Esophagus muscularis mucosa (tissue), 4 donors: ENCODE measurements at places on chromosomes 11 and 22. TPM values are rescaled to one million over a fixed set of nuclear protein-coding genes. Genes with fewer than 3 reads are reported as not detected.
A peak's percentile ranks its signal among the peaks of the same experiment; 100 is the strongest.

Gene MCM5
- total RNA-seq, result 16.4 TPM

Gene TRIM34
- total RNA-seq, result 3.0 TPM

GRCh38 chr22:37486224-37486845, at the start of gene MFNG:
MFNG (minus strand) TSS chr22:37486384; CDS start chr22:37486177, 207 bp downstream.
- H3K36me3 ChIP-seq, result peaks cover 10% of the 10 kb centered on the region
- peaks cover 18% of the 10 kb centered on the region for H3K4me1 ChIP-seq
- peaks cover 79% of the 10 kb centered on the region for H3K27me3 ChIP-seq
- peak within 1 kb of the TSS; percentile 27 for H3K27ac ChIP-seq
- DNase-seq, result no peak

DNA sequence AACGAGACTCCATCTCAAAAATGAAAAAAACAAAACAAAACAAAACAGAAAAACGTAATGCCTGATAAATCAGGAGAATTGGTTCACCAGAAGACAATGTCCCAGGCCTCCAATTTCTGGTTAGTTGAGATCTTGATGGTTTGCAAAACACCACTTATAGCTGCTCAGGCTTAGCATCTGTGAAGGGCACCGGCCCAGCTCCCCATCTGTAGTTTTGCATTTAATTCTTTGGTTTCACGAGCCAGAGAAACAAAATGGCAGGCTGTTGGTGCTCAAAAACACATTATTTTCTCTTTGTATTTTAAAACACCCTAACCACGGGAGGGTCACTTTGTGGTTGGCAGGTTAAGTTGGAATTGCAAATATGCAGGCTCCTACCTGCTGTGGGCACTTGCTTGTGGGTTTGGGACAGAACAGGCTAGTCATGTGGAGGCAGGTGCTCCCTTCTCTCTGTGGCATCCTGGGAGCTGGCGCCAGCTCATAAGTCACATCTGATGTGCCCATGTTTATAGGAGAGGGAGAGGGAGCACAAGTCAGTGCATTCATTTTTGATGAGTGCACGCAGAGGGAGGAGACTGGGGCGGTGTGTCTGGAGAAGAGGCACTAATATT, 145.9 kb downstream of the CEP164 start:
- H3K4me1 ChIP-seq, result no peaks in the 10 kb centered on the region
- H3K4me3 ChIP-seq, result no peak overlapping the region
- H3K36me3 ChIP-seq, result no peaks in the 10 kb centered on the region
- H3K27ac ChIP-seq, result no peak overlapping the region

Gene SLC7A4
- total RNA-seq, result 0.23 TPM

- H3K27me3 ChIP-seq, result no peaks in the 10 kb centered on the region
- no peak overlapping the region for H3K4me3 ChIP-seq
- H3K36me3 ChIP-seq, result peaks cover 36% of the 10 kb centered on the region
- peaks cover 22% of the 10 kb centered on the region for H3K4me1 ChIP-seq
- DNase-seq, result no peak
- peak overlapping the region; percentile 76 for H3K27ac ChIP-seq
Observed at GRCh38 chr22:42792909-42793847, 63.9 kb downstream of the ARFGAP3 start.

Gene HIRA
- total RNA-seq, result 24.7 TPM

DNA sequence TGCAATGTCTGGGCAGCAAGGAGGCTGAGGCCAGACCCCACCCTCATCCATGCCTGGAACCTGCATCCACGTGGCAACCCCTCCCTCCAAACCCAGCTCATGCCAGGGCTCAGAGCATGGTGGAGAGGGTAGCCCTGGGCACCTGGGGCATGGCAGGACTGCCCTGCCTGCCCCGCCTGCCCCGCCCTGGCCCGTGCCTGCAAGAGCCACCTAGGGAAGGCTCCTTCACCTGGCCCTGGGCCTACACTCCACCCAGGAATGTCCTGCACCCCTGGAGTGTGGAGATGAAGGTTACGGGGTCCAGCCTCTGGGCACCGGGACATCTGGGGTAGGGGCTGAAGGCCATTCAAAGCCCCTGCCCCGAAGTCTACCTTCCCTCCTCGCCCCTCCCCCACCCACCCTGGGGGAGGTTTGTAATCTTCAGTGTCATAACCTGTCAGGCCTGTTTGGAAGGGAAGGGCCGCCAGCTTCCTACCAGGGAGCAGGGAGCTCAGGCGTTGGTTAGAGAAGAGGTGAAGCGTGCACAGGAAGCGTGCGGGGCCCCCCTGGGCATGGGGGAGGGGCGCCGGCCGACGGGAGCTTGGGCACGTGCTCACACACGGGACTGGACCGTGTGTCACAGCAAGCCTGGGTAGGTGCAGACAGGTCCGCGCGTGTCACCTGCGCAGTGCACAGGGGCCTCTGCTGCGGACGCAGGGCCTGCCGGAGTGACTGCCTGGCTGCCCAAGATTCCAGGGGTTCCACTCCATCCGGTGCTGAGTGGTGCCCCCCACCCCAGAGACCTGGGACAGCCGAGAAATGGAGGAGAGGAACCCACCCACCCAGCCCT, 30.7 kb upstream of the TH start:
- no peak for DNase-seq
- no peaks in the 10 kb centered on the region for H3K4me1 ChIP-seq
- H3K27ac ChIP-seq, result no peak overlapping the region
- H3K27me3 ChIP-seq, result no peaks in the 10 kb centered on the region
- H3K4me3 ChIP-seq, result no peak overlapping the region
- H3K36me3 ChIP-seq, result no peaks in the 10 kb centered on the region

DNA sequence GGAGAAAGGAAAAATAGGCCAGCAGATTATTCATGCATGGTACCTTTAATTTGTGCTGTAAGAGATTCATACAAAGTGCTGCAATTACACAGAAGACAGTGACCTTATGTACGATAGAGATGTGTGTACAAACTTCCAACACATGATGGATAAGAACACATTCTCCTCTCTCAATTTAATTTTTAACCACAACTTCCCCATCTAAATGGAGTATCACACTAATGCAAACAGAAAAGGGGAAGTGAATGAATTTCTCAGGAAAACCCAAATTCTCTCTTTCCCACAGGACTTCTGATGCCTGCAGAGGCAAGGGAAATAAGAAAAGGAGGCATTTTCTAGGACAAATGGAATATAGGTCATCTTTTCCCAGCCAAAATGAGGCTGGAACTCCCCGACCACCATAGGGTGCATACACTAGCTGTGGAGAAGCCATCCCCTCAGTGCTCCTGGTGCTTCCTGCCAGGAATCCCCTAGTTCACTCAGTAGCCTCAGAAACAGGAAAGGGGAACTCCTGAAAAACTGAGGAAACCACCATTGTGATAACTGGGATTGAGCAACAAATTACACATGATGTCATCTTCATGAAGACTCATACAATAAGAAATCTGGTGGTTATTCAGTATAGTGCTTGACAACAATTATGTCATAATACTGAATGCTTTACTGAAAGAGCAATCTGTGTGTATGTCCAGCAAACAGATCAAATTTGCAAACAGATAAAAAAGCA, 22.4 kb downstream of the MMP10 start:
- H3K27ac ChIP-seq, result no peak overlapping the region
- H3K27me3 ChIP-seq, result no peaks in the 10 kb centered on the region
- H3K4me3 ChIP-seq, result no peak overlapping the region

- H3K4me3 ChIP-seq, result no peak overlapping the region
- no peaks in the 10 kb centered on the region for H3K4me1 ChIP-seq
- DNase-seq, result no peak
- no peaks in the 10 kb centered on the region for H3K27me3 ChIP-seq
- no peak overlapping the region for H3K27ac ChIP-seq
- peaks cover 53% of the 10 kb centered on the region for H3K36me3 ChIP-seq
Observed at GRCh38 chr22:38129856-38130255, 19.4 kb upstream of the BAIAP2L2 start.

DNA sequence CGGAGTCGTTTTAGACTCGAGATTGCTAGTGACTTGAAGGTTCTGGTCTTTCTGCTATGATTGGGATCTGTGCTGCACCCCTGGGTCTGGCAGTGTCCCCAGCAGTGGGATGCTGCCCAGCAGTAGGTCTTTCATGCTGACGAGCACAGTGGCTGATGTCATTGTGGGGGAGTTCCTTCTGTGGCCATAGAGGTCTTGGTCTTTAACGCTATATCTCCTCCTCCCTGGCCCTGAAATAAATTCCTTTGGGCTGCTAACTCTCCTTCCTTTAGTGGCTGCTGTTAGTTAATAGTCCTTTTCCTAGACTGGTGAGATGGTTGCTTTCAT, 136.3 kb downstream of the TEAD1 start:
- H3K36me3 ChIP-seq, result no peaks in the 10 kb centered on the region
- no peak overlapping the region for H3K27ac ChIP-seq
- peaks cover 29% of the 10 kb centered on the region for H3K4me1 ChIP-seq
- DNase-seq, result no peak

GRCh38 chr22:48894064-48894671, 933.5 kb downstream of the BRD1 start:
- H3K4me1 ChIP-seq, result no peaks in the 10 kb centered on the region
- no peak overlapping the region for H3K27ac ChIP-seq
- DNase-seq, result peak; percentile 90
- H3K27me3 ChIP-seq, result peaks cover 61% of the 10 kb centered on the region
- H3K36me3 ChIP-seq, result no peaks in the 10 kb centered on the region
- no peak overlapping the region for H3K4me3 ChIP-seq

Gene UBQLN3
- total RNA-seq, result not detected

Gene PAMR1
- 4.0 TPM for total RNA-seq

DNA sequence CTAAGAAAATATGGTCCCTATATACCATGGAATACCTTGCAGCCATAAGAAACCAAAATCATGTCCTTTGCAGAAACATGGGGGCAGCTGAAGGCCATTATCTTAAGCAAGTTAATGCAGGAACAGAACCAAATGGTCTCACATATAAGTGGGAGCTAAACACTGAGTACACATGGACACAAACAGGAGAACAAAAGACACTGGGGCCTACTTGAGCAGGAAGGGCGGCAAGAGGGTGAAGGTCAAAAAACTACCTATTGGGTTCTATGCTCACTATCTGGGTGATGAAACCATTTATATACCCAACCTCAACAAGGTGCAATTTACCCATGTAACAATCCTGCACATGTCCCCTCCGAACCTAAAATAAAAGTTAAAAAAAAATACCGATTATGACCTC, 22.5 kb downstream of the GAS2 start:
- H3K36me3 ChIP-seq, result no peaks in the 10 kb centered on the region
- H3K27ac ChIP-seq, result no peak overlapping the region
- no peaks in the 10 kb centered on the region for H3K27me3 ChIP-seq
- no peak overlapping the region for H3K4me3 ChIP-seq

Gene C11orf97
- not detected for total RNA-seq

- H3K27ac ChIP-seq, result peak overlapping the region; percentile 8
- peaks cover 39% of the 10 kb centered on the region for H3K4me1 ChIP-seq
- H3K27me3 ChIP-seq, result no peaks in the 10 kb centered on the region
- DNase-seq, result no peak
- H3K4me3 ChIP-seq, result peak overlapping the region; percentile 76
Observed at GRCh38 chr11:129279326-129280026, 87.4 kb upstream of the ARHGAP32 start.

GRCh38 chr22:37896181-37896592, 9.9 kb upstream of the MICALL1 start:
- peak overlapping the region; percentile 65 for H3K27ac ChIP-seq
- DNase-seq, result no peak
- no peaks in the 10 kb centered on the region for H3K36me3 ChIP-seq
- no peaks in the 10 kb centered on the region for H3K27me3 ChIP-seq
- no peak overlapping the region for H3K4me3 ChIP-seq
- H3K4me1 ChIP-seq, result peaks cover 66% of the 10 kb centered on the region

Gene RCOR2
- not detected for total RNA-seq

DNA sequence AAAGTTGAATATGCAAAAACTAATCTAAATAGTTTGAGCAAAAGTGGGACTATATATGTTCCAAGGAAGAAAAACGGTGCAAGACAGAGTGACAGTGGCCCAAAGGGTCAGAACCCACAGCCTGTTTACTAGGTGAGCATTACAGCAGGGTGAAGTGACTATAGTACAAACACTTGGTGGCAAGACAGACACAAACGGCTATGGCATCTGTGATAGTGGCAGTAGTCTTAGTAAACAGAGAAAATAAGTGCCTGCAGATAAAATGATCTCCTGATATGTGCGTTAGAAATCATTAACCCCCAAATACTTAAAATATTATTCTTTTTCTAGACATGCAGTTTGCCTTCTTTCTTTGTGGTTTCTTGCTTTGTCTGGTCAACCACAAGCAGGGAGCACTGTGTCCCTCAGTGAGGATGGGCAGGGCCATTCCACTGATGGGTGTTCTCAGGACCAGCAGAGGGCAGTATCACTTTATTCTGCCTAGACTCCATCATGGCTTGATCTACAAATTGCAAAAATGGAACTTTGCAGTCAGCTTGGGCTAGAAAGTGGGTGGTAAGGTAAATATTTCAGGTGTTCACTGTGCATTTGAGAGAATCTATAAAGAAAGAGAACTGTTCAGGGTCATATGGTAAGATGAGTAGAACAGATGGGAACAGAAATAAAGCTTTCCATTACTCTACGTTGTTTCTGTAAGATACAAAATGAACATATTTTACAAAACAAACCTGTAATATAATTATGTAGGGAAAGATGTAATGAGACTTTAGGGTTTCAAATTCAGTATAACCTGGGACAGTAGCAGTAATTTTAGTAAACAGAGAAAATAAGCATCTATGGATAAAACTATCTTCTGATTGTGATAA, 198.2 kb downstream of the SWAP70 start:
- H3K4me3 ChIP-seq, result no peak overlapping the region
- no peak overlapping the region for H3K27ac ChIP-seq

GRCh38 chr22:19207401-19207808, 28.9 kb upstream of the SLC25A1 start:
- peaks cover 28% of the 10 kb centered on the region for H3K36me3 ChIP-seq
- no peak overlapping the region for H3K27ac ChIP-seq
- H3K4me1 ChIP-seq, result no peaks in the 10 kb centered on the region
- no peak for DNase-seq

GRCh38 chr22:43901976-43902643, 10.3 kb upstream of the PNPLA5 start:
- no peak overlapping the region for H3K27ac ChIP-seq
- DNase-seq, result no peak
- no peaks in the 10 kb centered on the region for H3K27me3 ChIP-seq
- no peak overlapping the region for H3K4me3 ChIP-seq
- no peaks in the 10 kb centered on the region for H3K36me3 ChIP-seq

- peak; percentile 93 for DNase-seq
- peak overlapping the region; percentile 98 for H3K27ac ChIP-seq
- no peaks in the 10 kb centered on the region for H3K27me3 ChIP-seq
- peak overlapping the region; percentile 3 for H3K4me3 ChIP-seq
- peaks cover 95% of the 10 kb centered on the region for H3K4me1 ChIP-seq
Observed at GRCh38 chr11:2382936-2383851, 6.1 kb downstream of the CD81 start.

GRCh38 chr11:133893381-133893780, 48.1 kb upstream of the SPATA19 start:
- peaks cover 12% of the 10 kb centered on the region for H3K27me3 ChIP-seq
- H3K4me3 ChIP-seq, result no peak overlapping the region
- no peaks in the 10 kb centered on the region for H3K36me3 ChIP-seq
- peaks cover 8% of the 10 kb centered on the region for H3K4me1 ChIP-seq
- H3K27ac ChIP-seq, result no peak overlapping the region

- H3K4me1 ChIP-seq, result peaks cover 69% of the 10 kb centered on the region
- DNase-seq, result no peak
- H3K4me3 ChIP-seq, result peak overlapping the region; percentile 98
- H3K27me3 ChIP-seq, result no peaks in the 10 kb centered on the region
Observed at GRCh38 chr11:8871962-8872361, 39.0 kb upstream of the AKIP1 start.

Gene CFAP300
- total RNA-seq, result 1.7 TPM
